ENCODE measurements at places on chromosomes 13 and 19.
A peak's percentile ranks its signal among the peaks of the same experiment; 100 is the strongest.

DNA sequence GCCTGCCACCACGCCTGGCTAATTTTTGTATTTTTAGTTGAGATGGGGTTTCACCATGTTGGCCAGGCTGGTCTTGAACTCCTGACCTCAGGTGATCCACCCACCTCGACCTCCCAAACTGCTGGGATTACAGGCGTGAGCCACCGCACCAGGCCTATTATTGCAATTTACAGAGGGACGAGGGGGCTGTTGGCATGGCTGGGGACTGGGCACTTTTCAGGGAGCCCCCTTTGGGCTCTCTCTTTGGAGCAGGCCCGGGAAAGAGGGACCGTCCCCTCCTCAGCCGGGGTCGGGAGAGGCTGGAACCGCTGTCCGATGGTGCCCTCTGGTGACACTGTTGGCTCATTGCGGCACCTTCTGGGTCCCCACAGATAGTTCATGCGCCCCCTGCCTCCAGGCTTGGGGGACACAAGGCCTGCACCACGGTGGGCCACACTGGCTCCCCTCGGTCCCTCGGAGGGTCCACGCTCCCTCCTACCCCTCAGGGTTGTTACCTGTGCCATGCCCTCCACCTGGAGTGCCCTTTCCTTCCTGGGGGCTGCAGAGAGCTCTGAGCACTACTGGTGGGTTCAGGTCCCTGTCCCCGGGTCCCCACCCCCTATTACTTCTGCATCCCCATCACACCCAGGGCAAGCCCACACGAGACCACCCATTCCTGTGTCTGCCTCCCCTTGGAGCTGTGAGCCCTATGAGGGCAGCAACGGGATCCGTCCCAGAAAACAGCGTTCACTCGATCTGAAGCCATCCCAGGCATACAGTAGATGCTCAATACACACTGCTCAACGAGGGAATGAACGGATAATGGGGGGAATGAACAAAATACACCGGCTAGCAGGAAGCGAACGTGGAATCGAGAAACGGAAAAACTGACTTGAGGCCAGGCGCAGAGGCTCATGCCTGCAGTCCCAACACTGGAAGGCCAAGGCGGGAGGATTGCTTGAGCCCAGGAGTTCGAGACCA lies 12.5 kb downstream of the FEM1A start:
- DNase-seq, result peak; percentile 42

GRCh38 chr19:6396305-6396704 lies 3.3 kb upstream of the GTF2F1 start:
- DNase-seq, result no peak

DNA sequence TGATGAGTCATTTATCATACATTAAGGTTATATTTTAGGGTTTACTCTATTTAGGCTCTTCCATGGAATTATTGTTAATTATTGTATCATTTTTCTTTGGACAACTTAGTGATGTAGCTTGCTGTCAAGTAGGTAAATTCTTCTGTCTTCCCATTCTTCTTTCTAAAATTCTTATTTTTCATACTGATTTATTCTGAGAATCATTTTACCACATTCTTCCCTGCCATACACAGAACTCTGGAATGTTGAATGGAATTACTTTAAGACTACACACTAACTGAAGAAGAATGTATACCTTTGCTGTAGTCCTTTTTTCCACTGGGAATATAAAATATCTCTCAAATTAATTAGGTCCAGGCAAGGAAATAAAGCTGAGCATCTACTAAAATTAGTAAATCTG lies 24.5 kb upstream of the SLC7A1 start:
- no peak for DNase-seq

DNA sequence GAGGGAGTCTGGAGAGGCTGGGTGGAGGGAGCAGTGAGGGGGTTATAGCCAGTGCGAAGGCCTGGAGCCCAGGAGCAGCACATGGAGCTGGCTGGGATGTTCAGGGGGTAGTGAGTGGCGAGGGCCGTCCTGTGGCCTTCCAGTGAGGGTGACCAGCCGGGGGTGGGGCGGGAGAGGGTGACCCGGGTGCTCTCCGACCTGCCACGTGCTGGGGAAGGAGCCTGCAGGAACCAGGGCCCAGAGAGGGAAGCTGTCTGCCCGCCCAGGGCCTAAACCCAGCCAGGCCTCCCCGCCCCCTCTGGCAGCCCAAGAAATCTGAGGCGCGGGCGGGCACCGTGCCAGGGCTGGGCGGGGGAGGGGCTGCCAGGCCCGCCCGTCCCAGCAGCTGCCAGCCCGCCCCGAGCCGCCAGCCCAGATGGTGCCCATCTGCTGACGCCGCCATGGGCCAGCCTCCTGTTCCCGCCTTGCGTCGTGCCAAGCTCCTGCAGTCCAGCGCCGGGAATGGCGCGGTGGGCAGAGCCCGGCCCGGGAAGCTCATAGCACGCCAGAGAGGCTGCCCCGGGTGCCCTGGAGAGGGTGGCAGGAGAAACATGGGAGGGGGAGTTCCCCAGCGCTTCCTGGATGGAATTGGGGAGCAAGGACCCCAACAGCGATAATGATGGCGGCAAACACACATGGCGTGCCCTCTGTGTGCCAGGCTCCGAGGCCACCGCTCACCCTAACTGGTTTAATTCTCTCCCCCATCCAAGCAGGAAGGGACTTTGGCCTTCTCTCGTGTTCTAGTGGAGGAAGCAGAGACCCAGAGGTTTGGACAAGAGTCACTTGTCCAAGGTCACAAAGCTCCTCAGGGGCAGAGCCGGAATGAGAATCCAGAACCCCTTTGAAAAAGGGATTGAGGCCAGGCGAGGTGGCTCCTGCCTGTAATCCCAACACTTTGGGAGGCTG lies 21.5 kb downstream of the NFIC start:
- no peak for DNase-seq

GRCh38 chr13:93244141-93244917 lies 17.7 kb downstream of the GPC6 start:
- no peak for DNase-seq

DNA sequence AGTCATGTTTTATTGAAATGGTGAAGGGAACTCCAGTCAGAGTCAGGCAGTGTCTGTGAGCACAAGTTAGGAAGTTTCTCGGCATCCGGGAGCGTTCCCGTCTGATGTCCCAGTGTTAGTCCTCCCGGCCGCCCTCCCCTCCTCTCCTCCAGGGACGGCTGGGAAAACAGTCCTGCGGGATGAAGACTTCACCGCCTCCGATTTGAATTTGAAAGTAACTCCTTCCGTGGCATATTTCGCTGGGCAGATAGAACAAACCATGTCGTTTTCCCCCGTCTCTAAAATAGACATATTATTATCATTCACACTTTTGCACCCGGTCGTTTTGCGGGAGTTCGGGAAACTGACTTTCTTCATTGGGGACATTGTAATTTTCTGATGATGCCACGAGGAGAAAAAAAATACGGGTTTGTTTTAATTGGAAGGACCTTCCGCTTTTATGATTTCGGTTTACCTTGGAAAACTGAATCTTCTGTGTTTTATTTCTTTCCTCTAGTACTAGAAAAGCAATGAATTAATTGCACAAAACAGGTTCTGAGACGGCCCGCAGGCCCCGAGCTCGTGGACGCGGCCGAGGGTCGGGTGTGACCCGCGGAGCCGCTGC lies 76.6 kb downstream of the ZIC5 start:
- no peak for DNase-seq

GRCh38 chr19:570937-571565 lies 1.3 kb upstream of the BSG start:
- no peak for DNase-seq

DNA sequence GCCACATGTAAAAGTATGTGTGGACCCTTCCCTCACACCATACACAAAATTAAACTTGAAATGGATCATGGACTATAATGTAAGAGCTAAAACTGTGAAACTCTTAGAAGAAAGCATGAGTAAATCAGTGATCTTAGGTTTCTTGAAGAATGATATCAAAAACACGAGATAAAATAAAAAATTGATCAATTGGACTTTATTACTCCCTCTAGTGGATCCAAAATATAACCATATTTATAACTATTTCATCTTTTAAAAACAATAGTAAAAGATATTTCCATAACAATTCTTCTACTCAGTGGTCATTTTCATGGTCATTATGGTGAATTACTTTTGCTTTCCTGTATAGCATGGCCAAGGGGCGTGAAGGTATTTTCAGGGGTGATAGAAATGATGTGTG lies 174.6 kb upstream of the LSM14A start:
- DNase-seq, result no peak

- DNase-seq, result no peak
These were observed 19.0 kb upstream of the GPI start for GRCh38 chr19:34345947-34346351.

GRCh38 chr13:48857576-48857975 lies 118.1 kb upstream of the FNDC3A start:
- DNase-seq, result no peak

GRCh38 chr19:9801976-9802375 lies 16.9 kb downstream of the FBXL12 start:
- no peak for DNase-seq
